Suppressor macrophage (primary cell): ENCODE measurements at places on chromosomes 4 and X.

- DNase-seq: no peak
These were observed 199.2 kb downstream of the MAB21L2 start for GRCh38 chr4:150781191-150781590.

DNA sequence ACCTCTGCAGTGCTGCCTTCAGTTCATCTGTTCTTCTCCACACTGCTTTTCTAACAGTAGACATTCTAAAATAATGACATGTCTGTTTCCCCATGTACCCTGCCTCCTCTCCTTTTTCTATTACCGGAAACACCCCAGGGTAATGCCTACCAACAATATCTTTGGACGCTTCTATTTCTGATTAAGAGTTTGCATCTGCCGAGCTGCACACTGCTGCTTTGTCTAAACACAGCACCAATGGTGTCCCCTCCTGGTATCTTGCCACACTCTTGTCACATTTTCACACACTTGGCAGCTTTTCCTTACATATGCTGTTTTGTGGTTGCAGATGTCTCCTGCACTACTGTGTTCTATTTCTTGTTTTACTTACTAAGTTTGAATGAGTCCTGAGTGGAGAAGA, 288.8 kb downstream of the GRIA2 start:
- DNase-seq: no peak

GRCh38 chr4:128288689-128289106, 1.1 kb upstream of the PGRMC2 start:
- DNase-seq: peak; percentile 22

DNA sequence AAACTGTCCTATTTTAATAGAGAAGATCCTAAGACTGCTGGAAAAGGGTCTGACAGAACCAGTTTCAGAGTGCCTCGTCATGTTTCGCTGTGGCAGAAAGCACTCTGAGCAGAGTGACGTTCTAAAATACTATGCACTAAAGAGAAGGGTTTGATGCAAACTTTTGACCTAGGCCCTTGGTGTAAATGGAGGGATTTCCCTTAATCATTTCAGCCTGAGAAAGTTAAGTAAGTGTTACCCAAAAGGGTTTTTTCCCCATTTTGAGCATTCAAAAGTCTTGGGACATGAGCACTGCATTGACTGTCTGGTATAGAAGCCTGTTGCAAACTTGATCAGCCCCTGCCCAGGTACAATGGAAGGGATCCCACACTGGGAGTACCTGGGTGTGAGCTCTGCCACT, 157.5 kb upstream of the ATOH1 start:
- DNase-seq: no peak

DNA sequence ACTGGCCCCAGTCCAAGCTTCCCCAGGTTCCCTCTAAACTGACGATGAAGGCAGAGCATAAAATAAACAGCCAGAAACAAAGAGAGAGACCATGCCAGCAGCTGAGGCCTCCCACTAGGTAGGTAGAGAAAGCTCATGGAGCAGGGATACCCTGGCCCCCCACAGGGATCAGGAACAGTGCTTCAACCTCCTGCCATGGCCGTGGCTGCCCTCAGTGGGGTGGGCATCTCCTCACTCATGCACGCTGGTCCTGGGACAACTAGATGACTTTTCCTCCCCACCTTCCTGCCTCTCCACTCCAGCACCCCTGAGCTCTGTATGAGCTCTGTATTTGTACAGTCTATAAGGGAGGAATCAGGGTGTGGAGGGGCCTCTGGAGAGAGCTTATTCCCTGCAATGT, 117.7 kb upstream of the PSAPL1 start:
- DNase-seq: no peak

DNA sequence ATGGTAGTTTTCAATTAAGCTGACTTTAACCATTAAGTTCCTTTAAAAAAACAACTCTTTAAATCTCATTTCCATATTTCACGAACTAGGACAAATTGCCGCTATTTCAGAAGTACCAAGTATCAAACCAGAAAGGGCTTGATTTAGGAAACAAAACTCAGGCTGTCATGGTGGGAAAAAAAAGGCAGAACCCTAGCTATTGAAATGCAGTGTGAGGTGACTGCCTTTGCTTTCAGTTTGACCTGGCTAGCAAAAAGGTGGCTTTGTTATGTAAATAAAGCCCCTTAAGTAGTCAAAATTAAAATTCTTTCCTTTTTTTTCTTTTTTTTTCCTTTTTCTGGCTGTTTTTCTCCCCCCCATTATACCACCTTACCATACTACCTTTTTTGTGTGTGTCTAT, 40.6 kb upstream of the CYP2U1 start:
- no peak for DNase-seq

GRCh38 chrX:17024886-17025285, 78.4 kb downstream of the REPS2 start:
- peak; percentile 44 for DNase-seq

- no peak for DNase-seq
These were observed 2.2 kb downstream of the AKAP17A start for GRCh38 chrX:1593286-1594271.

GRCh38 chrX:153486171-153486570, 8.6 kb upstream of the BGN start:
- no peak for DNase-seq

DNA sequence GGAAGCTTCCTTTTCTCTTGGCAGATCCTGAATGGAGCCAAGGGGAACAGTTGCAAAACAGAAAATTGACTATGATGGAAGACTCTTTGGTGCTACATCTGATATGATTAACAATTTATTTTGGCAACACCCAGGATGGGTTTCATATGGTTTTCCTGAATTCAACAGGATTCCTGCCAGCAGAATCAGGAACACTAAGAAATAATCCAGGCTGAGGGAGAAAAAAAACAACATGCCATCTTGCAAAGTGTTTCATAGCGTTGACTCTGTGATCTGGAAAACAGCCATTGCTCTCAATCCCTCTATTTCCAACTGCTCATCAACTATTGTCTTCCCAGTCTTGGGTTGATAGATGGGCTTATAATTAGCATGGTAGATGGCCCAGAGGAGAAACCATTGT, 303.8 kb upstream of the KLF3 start:
- DNase-seq: no peak

- DNase-seq: no peak
These were observed 4.0 kb upstream of the SLC49A3 start for GRCh38 chr4:692771-693554.

DNA sequence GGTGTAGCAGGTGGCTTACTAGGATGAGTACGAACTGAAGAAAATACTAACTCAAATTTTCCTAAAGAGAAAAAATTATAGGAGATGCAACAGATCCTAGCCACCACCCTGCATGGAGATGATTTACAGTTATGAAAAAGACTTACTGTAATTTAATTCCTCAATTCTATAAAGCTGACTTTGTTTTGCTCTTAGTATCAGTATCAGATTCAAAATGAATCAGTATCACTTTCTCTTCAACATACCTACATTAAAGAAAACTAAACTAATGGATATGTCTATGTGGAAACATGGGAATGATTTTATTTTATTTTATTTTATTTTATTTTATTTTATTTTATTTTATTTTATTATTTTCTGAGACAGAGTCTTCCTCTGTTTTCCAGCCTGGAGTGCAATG, 525.8 kb downstream of the NLGN4X start:
- no peak for DNase-seq

DNA sequence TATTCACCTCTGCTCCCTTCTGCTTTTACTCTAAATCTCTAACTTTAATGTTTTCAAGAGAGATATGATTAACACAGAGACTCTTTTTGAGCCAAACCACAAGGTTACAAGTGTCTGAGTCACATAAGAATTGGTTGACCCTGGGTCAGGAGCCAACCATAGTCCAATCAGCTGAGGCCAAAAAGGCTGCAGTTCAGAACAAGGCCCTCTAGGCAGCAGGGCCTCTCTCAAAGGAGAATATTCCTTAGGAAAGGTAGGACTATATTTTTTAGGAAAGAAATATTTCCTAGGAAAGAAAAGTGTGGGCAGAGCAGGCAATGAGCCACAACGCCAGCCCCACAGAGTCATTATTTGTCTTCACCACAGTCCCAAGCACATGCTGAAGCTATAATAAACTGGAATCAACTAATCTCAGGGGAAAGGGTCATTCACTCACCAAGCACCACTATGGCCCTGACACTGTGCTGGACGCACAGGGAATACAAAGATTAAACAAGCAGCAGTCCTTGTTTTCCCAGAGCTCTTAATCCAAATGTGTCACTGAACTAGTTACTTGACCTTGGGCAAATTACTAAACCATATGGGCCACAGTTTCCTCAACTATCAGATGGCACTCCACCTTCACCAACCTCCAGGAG, 2.2 kb downstream of the ATP8A1 start:
- peak; percentile 69 for DNase-seq
